Caki2 (cell line): ENCODE measurements at places on chromosomes 3 and 15. TPM values are rescaled to one million over a fixed set of nuclear protein-coding genes. Genes with fewer than 3 reads are reported as not detected.

DNA sequence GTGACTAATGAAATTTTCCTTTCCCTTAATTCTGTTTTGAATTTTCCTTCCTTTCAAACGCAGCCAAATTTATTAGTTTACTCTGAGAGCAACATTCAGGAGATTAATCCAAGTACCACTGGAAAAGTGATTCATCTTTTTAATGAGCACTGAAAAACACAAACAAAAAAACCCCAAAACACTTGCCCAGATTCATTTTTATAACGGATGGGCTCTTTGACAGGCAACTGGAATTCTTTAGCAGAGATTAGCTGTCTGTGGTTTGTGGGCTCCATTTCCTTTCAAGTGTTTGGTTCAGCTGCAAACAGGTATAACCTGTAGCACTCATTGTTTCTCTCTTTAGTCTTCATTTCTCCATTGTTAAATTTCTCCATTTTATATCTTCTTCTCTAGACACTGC lies 3.1 kb upstream of the POLR2M start:
- no peak for DNase-seq

- DNase-seq, result no peak
These were observed 24.0 kb upstream of the LIPC start for GRCh38 chr15:58407778-58408177.

The EHHADH gene
- 9.3 and 15.6 TPM in 2 replicates for total RNA-seq

GRCh38 chr3:128217702-128218547 lies 64.6 kb downstream of the EEFSEC start:
- DNase-seq, result peak; percentile 61

DNA sequence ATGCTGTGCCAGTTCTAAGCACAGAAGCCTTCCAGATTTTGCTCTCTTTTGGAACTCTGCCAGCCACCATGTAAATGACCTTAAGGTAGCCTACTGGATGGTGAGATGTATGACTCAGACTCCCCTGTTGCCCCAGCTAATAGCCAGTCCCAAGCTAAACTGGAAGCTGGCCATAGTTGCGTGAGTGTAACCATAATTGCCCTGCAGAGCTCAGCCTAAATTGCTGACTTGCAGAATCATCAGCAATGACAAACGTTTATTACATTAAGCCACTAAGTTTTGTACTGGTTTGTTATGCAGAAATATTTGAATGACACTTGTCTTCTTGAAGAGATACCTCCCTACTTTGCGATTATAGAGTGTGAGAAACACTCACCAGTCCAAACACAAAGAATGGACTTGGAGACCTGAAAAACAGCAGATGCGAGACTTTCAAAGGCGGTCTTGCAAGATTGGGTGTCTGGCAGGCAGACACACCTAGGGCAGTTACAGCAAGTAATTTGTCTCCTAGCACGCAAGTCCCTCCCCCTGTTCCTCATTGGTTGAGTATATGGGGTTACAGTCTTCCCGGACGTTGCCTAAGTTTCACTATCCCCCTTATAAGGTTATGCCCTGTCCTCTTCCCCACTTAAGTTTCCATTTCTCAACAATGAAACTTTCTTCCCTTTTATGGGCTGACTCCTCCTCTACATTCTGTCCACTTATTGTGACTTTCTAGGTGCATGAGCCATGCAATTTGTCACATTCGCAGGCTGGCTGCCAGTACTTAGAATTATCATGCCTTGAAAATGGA lies 83.6 kb upstream of the XCR1 start:
- peak; percentile 86 for DNase-seq

The SACM1L gene
- total RNA-seq, result 9.9 and 26.2 TPM in 2 replicates

DNA sequence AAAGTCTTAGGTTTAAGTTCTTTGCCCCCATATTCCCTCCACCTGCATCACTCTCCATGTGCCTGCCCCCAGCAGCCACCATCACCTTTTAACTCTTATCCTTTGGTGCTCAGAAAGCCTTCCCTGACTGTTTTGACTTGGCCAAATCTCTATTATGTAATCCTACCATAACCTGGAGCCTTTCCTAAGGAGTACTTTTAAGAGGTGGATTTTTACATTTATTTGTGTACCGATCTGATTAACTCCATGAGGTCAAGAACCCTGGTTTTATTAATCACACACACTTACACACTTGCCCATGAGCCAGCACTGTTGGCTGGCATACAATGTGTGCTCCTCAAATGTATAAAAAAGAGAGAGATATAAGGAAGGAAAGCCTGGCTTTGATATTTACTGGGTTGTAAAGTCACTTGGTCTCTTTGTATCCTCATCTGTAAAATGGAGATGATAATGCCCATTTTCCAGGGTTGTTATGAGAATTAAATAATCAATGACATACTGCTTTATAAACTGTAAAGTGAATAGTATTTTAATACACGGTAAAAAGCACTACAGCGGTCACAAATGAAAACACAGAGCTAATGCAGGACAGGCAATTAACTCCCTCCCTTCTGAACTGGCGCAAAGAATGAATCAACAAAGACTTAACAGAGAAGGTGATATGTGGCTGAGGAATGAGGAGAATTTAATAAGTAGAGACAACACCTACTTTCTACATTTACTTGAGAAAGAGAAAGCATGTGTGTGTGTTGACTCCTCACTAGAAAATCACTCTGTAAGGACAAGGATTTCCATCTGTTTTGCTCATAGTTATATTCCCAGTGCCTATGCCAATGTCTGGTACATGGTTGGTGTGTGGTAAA lies 45.4 kb downstream of the ATP13A4 start:
- DNase-seq, result no peak

DNA sequence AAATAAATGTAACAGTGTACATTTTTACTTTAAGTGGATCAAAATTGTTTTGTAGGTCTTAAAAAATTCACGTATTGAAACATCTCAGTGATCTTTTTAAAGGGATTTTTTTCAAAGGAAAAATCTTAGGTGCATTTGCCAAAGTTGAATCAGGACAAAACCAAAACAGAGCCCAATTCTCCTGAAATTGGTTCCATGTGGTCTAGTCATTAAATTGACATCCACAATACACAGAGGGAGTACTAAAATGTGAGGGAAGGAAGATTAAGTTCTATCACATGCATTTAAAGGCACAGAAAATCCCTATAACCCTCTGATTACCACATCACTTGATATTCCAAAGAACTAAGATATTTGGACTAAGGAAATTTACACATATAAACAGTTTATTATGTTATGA lies 39.3 kb upstream of the HDC start:
- DNase-seq, result no peak

The SORD gene
- 25.1 and 33.6 TPM in 2 replicates for total RNA-seq

The DUOXA2 gene
- total RNA-seq, result not detected in 2 replicates

- peak; percentile 98 for DNase-seq
These were observed 41.5 kb downstream of the CP start for GRCh38 chr3:149180057-149180573.

DNA sequence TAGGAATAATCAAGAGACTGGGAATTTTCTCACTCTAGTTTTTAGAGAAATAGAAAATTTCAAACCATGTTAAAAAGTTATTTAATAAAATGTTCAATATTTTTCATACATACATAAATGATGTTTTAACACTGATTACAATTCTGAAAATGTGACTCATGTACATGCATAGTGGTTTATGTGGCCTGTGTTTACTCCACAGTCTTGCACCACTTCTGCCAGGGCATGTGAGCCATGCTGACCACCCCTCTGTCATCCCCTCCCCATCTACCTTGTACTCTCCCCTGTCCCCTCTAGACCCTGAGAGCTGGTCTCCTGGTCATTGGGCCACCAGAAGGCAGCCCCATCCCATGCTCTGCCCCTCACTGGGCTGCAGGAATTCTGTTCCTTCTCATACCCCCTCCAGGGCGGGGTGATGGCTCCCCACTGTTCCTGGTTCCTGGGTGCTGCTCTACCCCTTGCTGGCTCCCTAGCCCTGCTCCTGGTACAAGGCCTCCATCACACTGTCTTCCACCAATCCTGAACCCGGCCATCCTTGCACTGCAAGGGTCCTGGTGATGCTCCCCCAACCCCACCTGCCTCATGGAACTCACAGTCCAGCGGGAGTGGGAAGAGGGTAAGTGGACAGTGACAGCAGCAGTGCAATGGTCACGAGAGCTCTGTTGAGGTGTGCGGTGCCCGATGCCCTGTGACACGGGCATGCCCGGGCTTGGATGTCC lies 24.2 kb upstream of the SLC41A3 start:
- no peak for DNase-seq

The EXOSC7 gene
- 24.0 and 28.1 TPM in 2 replicates for total RNA-seq

DNA sequence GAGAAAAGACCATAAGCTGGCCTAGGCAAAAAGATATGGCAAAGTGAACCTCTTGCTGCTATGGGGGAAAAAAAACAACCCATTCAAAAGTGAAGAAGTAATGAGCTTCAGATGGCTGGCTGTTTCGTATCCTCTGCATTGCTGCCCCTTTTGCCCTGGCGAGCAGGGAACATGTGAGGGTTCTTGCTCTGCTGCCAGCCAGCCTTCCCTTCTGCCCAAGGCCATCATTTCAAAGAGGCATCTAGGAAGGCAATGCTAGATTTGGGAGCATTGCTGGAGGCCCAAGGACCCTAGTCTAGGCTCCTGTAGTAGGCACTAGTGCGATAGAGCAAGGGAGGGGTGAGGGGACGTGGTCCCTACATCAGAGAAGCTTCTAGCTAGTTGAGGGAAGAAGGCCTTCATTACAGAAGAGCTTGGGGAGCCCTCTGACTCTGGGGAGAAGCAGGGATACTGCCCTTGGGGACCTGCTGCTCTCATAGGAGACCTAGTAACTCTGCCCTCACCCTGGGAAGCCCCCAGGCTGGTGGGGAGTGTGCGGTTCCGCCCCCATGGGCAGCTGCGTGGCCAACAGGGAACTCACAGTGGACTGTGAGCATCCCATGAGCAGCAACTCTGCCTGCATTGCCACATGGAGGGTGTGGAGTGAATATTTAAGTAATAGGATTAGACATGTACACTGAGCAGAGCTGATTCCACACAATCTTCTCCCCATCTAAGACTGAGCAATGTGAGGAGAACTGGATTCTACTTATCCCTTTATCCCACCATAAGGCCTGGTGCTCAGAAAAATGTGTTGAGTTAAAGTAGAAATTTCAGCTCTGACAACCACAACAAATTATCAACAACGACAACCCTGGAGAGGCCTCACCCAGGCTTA lies 21.3 kb downstream of the ITGA11 start:
- DNase-seq, result no peak

- DNase-seq, result no peak
These were observed 19.2 kb upstream of the CPOX start for GRCh38 chr3:98612587-98612986.

DNA sequence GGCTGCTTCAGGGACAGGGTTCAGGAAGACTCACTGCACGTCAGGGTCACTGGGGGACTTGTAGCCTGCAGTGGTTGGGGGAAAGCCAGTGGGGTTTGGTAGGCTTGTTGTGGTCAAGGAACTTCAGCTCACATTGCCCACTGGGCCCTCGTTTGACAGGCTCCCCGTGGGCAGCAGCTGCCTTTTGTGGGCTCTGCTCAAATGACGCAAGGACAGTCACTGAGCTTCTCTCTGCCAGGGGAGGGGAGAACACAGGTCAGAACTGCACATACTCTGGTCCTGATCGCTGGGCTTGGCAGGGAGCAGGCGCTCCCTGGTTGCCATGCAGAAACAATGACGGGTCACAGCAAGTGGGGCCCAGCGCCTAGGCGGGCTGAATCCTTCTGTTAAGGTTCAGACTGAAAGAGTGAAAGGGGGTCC lies 45.5 kb downstream of the FAM174B start:
- no peak for DNase-seq

The BNC1 gene
- total RNA-seq, result not detected in 2 replicates

GRCh38 chr3:4147556-4148118 lies 155.5 kb upstream of the SETMAR start:
- DNase-seq, result no peak

DNA sequence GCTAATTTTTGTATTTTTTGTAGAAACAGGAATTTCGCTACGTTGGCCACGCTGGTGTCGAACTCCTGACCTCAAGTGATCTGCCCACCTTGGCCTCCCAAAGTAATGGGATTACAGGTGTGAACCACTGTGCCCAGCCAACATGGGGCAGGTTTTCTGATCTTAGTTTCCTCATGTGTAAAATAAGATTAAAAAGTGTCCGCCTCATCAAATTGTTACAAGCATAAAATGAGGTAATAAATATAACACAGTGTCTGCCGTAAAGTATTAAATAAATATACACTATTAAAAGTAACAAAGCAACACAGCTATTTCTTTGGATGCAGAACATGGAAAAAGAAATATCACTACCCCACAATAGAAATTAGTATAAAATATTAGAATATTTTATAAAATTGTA lies 16.4 kb upstream of the COMMD2 start:
- no peak for DNase-seq

GRCh38 chr3:62605413-62606068 lies 232.2 kb upstream of the FEZF2 start:
- no peak for DNase-seq

DNA sequence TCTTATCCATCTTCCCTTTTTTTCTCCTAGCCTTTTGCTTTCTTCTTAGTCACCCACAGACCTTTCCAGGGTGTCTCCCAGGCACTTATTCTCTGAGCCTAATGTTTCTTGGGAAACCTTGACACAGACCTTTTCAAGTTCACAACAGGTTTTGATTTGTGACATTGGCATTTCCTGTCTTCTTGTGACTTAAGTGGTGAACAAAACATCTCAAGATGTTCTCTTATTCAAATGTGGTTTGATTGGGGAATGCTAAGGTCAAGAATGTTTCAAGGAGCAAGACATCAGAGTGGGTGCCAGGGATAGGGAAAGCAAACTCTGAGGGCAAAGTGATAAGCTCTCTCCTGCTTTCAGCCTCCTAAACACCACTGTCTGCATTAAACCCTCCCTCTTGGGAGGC lies 68.2 kb upstream of the GSK3B start:
- DNase-seq, result no peak

- no peak for DNase-seq
These were observed 109.1 kb downstream of the LPP start for GRCh38 chr3:188262913-188263683.

The MAP6D1 gene
- total RNA-seq, result 4.9 TPM in 1 of 2 replicates, not detected in the other

DNA sequence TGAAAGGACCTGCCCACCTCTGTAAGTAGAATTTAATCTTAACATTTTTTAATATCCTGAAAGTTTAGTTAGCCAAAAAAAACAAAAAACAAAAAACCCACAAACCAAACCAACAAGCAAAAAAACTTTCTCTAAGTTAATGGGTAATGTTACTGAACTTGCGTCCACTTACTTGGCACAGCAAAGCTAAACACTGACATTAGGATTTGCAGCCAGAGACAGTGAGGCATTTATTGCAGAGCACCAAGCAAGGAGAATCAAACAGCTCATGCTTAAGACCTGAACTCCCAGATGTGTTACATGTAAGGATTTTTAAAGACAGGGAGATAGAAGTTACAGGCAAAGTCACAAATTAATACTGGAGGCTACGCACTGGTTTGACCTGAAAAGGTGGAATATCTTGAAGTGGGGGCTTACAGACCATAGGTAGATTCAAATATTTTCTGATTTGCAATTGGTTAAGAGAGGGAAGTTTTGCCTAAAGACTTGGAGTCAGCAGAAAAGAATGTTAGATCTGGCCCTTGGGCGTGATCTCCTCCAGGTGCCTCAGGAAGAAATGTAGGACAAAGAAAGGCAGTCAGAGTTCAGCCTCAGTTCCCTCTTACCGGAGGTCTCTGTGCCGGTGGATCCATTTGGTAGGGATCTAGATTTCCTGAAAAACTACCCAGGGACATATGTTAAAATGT lies 205.0 kb downstream of the ADAMTSL3 start:
- peak; percentile 16 for DNase-seq

The OR5H2 gene
- total RNA-seq, result not detected in 2 replicates

GRCh38 chr3:14352002-14352627 lies 50.3 kb upstream of the SLC6A6 start:
- peak; percentile 60 for DNase-seq

- no peak for DNase-seq
These were observed 89.9 kb upstream of the DCBLD2 start for GRCh38 chr3:98991393-98991792.
